OCI-M1 (cell line): ENCODE measurements at places on chromosomes 6 and 20.
A peak's percentile ranks its signal among the peaks of the same experiment; 100 is the strongest.

GRCh38 chr6:82567621-82568020, 204.0 kb downstream of the TPBG start:
- no peak for DNase-seq

DNA sequence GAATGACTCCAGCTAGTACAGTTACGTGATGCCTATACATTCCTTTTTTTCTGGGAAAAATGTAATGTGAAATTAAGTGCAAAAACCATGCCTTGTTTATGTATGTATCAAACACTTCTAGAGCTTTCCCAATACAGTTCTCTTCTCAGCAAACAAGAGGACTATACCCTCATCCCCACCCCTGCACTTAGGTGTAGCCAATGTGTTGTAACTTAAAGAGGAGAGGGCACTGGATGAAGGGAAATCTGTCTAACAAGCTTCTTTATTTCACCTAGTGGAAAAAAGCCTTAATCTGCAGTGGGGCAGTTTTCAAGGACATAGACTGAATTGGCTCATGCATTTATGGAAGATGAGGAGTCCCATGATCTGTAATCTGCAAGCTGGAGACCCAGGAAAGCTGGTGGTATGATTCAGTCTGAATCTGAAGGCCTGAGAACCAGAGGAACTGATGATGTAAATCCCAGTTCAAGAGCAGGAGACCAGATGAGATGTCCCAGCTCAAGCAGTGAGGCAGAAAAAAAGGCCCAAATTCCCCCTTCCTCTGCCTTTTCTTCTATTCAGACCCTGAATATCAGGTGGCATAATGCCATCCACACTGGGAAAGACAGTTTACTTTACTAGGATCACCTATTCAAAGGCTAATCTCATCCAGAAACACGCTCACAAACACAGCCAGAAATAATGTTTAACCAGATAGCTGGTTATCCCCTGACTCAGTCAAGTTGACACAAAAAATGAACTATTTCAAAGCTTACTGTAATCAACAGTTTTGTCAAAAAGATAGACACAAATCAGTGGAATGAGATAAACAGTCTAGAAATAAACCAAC, 25.8 kb upstream of the SLC17A3 start:
- no peak for DNase-seq

DNA sequence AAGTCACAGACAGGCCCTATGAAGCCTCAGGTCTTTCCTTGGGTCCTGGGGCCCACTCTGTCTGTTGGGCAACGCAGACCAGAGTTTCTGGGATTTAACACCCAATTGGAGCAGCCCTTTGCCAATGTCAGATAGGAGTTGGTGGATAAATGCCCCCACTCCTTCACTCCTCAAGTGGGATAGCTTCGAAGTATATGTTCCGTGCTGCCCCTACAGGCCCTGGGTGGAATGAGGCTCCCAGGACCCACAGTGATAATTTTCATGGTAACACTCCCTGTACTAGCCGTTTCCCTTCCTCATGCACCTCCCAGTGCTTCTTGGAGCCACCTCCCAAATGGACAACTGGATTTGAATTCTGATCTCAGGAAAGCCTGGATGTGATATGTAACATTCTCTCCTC, 145.4 kb downstream of the FOXA2 start:
- peak; percentile 76 for DNase-seq

- peak; percentile 34 for DNase-seq
Observed at GRCh38 chr6:117352466-117353081, 73.2 kb downstream of the ROS1 start.

DNA sequence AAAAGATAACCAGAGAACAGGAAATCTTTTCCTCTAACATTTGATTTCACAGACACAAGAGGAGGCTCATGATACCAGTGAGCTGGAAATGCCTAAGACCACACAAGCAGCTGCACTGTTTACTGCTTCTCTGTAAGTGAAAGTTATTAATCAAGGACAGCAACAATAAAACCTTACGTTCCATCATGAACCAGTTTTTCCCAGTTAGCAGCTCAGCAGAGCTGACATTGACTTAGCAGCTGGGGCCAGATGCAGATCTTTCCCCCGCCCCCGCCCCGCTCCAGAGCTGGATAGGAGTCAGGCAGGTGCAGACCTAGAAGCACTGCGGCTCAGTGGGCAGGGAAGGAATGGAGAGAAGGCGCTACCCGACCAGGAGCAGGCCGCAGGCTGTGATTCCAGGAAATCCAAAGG, 275.2 kb downstream of the GMDS start:
- no peak for DNase-seq

- DNase-seq = no peak
Observed at GRCh38 chr6:14226051-14226660, 108.6 kb downstream of the CD83 start.

DNA sequence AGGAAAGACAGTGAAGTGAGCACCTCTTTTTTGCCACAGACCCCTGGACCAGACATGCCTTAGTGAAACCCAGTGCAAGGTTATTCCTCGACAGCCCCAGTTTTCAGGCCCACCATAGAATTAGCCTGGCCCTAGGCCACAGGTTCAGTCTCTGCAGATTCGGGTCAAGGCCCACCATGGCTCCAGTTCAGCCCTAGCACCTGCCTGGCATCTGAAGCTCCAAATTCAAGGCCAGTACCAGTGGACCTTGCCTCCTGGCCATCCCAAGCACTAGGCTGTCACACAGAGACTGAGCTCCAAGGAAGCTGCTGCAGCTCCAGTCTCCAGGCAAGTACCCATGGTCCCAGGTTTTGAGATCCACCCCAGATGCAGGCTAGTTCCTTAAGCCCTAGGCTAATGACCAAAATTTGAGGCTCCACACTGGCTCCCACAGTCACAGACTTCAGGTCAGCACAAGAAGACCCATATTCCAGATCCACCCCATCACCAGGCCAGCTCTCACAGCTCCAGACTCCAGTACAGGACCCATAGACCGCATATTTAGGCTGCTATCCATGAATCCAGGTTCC, 877.5 kb upstream of the ADGRB3 start:
- DNase-seq = no peak

GRCh38 chr6:307065-307814, 15.0 kb downstream of the DUSP22 start:
- no peak for DNase-seq

- peak; percentile 73 for DNase-seq
Observed at GRCh38 chr6:88763160-88763559, 200.3 kb downstream of the RNGTT start.

DNA sequence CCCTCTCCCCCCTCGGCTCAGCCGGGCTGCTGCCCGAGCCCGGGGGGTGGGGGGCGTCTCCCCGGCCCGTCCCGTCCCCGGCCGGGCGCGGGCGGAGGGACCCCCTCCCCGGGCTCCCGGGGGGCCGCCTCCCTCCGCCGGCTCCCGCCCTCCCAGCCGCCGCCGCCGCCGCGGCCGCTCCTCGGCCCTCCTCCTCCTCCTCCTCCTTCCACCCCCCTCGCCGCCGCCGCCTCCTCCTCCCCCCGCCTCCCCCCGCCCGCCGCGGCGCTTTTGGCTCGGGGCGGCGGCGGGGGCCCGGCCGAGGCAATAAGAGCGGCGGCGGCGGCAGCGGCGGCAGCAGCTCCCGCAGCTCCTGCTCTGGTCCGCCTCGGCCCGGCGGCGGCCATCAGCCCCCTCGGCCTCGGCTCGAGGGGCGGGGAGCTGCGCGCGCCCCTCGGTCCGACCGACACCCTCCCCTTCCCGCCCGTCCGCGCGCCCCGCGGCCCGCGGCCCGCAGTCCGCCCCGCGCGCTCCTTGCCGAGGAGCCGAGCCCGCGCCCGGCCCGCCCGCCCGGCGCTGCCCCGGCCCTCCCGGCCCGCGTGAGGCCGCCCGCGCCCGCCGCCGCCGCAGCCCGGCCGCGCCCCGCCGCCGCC, 38.7 kb downstream of the GNAS start:
- peak; percentile 84 for DNase-seq

DNA sequence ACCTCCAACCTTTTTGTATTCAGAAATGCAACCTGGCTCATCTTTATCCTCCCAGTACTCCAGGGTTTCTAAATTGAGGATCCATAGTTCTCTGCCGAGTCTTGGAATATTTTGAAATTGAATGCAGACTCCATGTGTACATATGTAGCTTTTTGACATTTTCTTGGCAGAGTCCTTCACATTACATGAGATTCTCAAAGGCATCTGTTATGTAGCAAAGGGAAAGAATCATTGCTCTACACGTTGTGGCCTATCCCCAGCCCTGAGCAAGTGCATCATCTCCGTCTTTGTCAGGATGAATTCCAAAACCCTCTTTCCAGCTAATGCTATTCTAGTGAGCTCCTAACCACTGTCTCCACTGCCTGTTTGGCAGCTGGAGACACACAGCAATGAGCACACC, 742.9 kb downstream of the DHX35 start:
- no peak for DNase-seq

GRCh38 chr6:144343701-144344428, 58.7 kb downstream of the UTRN start:
- peak; percentile 62 for DNase-seq
